ENCODE measurements at places on chromosomes 6 and 20.
A peak's percentile ranks its signal among the peaks of the same experiment; 100 is the strongest.

GRCh38 chr20:4886771-4887527, 114.4 kb downstream of the SLC23A2 start:
- DNase-seq = no peak

DNA sequence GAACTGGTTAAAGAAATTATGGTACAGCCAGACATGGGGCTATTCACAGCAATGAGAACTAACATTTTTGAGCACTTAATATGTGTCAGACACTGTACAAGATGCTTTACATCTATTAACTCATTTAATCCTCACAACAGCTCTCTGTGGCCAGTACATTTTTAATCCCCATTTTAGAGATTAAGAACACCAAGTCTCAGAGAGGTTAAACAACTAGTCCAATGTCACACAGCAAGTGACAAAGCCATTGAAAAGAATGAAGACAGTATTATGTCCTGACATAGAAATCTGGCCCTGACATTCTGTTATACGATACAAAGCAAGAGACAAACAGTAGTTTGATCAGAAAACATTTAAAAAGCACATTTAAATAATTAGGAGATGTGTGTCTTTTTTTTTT, 3.8 kb upstream of the CSNK2A1 start:
- no peak for DNase-seq

DNA sequence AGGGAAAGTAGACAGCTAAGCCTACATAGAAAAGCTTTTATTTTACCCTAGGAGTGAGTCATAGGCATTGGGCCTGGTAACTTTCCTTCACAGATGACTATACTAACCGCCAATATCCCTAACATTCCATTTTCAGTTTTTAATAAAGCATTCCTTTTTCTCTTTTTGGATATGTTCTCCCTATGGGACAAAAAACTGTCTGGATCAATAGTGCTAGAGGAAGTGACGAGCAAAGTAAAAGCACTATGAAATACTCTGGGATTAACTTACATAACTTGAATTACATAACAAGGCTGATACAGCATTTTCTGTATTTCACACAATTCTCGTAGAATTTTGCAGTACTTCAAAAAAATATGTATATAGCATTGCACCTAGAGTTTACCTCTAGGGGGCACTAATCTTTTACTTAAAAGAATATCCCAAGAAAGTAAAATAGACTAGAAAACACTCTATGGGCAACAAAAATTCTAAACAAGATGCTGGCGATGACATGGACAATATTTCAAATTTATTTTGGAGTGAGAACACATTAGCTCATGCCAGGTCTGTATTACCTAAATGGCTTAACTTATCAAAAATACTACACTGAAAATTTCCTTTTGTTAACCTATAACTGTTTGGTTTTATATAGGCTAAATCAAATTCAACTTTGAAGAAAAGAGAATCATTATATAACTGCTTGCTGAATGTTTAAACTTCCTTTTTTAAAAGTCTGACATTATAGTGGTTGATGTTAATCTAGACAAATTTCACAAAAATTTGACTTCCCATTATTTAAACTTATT, 66.3 kb upstream of the DST start:
- no peak for DNase-seq

DNA sequence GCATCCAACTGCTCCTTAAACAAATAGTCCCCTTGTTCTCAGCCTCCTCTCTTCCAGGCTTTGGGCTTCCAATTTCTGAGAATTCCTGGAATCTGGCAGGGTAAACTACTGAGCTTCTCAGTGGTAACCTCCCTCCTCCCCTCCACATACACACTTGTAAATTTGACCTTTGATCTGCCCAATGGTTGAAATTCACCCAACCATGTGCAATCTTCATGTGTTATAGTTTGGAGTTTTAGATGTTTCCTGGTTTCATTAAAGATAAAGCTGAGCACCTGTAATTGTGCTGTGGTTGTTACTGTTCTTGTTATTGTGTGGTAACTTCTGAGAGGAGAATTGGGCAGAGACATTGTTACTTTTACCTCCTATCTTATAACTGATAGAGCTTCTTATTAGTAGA, 328.4 kb downstream of the TPBG start:
- DNase-seq = no peak

- DNase-seq = peak; percentile 39
Measured at GRCh38 chr6:84762220-84763002, 2.0 kb downstream of the TBX18 start.

DNA sequence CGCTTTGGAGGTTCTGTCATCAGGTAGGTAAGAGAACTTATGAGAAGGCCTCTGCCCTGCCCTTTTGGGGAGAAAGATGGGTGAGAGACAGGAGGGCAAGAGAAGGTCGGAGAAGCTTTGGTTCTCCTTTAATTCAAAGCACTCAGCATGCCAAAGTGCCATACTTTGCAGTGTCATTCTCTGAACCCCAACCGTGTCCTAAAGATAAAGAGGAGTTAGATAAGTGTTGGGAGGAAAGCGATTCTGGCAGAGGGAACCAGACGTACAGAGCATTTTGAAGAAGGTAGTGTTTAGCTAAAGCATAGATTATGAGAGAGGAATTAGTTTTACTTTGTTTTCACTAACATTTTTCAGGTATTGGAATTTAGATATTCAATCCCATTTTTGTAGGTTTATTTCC, 40.3 kb downstream of the NKAIN2 start:
- DNase-seq = no peak

DNA sequence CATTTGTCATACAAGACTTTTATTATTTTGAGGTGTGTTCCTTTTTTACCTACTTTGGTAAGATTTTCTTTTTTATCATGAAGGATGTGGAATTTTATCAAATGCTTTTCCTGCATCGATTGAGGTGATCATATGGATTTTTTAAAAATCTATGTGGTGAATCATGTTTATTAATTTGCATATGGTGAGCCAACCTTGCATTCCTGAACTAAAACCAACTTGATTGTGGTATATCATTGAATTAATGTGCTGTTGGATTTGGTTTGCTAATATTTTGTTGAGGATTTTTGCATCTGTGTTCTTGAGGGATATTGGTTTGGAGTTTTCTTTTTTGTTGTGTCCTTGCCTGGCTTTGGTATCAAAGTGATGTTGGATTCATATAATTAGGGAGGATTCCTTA, 848.1 kb upstream of the EYS start:
- no peak for DNase-seq

- no peak for DNase-seq
Measured at GRCh38 chr20:17109307-17109706, 117.5 kb upstream of the PCSK2 start.

- DNase-seq = no peak
Measured at GRCh38 chr6:165782134-165782533, 119.1 kb upstream of the PDE10A start.

DNA sequence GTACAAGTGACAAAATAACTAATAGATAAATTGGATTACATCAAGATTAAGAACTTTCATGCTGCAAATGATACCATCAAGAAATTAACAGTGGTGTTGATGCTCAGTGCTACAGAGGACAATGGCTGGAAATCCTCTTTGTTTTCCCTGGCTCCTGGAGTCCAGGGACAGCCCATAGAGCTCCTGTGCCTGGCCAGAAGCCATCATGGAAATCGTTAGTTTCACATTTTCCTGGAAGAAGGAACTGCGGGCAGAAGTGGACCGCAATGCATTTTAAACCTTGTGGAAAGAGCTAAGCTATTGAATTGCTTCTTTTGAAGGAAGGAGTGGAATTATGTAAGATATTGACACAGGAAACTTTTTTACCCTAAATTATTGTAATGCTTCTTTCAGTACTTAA, 276.0 kb downstream of the GJA1 start:
- DNase-seq = peak; percentile 49

- DNase-seq = no peak
Measured at GRCh38 chr20:2042400-2042799, 48.5 kb upstream of the PDYN start.
